ENCODE measurements at places on chromosomes 11 and 22. TPM values are rescaled to one million over a fixed set of nuclear protein-coding genes. Genes with fewer than 3 reads are reported as not detected.

The SUSD2 gene
- 0.80 TPM for total RNA-seq

The PRSS23 gene
- total RNA-seq, result not detected

The CBL gene
- total RNA-seq, result 41.9 TPM

The MUC2 gene
- not detected for total RNA-seq

The JHY gene
- 3.0 TPM for total RNA-seq

The ZC3H7B gene
- total RNA-seq, result 35.9 TPM

The DUSP8 gene
- total RNA-seq, result 90.1 TPM

The DAGLA gene
- 1.3 TPM for total RNA-seq
